ENCODE measurements at places on chromosomes 5 and 9. TPM values are rescaled to one million over a fixed set of nuclear protein-coding genes. Genes with fewer than 3 reads are reported as not detected.

Gene SLC38A9
- total RNA-seq, result 24.3 TPM

Gene CAST
- total RNA-seq, result 197 TPM

Gene ANXA6
- total RNA-seq, result 346 TPM

Gene DMRT3
- not detected for total RNA-seq

Gene CARTPT
- total RNA-seq, result not detected

Gene MARCOL
- total RNA-seq, result 0.20 TPM

Gene TICAM2
- 1.0 TPM for total RNA-seq

Gene ACTBL2
- total RNA-seq, result not detected

Gene NEUROG1
- not detected for total RNA-seq

Gene LOX
- total RNA-seq, result 16.7 TPM

Gene TYRP1
- total RNA-seq, result not detected

Gene PCDHA9
- 0.53 TPM for total RNA-seq

Gene PCDHGB1
- 5.5 TPM for total RNA-seq

Gene ANKRA2
- total RNA-seq, result 22.9 TPM

Gene CD72
- 4.1 TPM for total RNA-seq

Gene GABRA6
- not detected for total RNA-seq

Gene MLANA
- total RNA-seq, result not detected

Gene STC2
- total RNA-seq, result 0.61 TPM

Gene MTX3
- total RNA-seq, result 13.0 TPM

Gene RMRP
- 23,732 TPM for total RNA-seq

Gene SERF1B
- 19.4 TPM for total RNA-seq

Gene NMUR2
- total RNA-seq, result not detected

Gene IFNA21
- total RNA-seq, result not detected

Gene UGT3A2
- not detected for total RNA-seq

Gene NR5A1
- 73.6 TPM for total RNA-seq

Gene MARVELD2
- total RNA-seq, result 9.2 TPM

Gene CCDC152
- total RNA-seq, result 3.7 TPM

Gene SCGB3A2
- total RNA-seq, result not detected

Gene LIFR
- 67.1 TPM for total RNA-seq

All from ovary (tissue), 10 donors.